ENCODE measurements at places on chromosomes 5 and 9. TPM values are rescaled to one million over a fixed set of nuclear protein-coding genes. Genes with fewer than 3 reads are reported as not detected.

Gene CCDC171
- total RNA-seq, result 2.8 TPM

Gene ALDH7A1
- 13.2 TPM for total RNA-seq

Gene OLFM1
- total RNA-seq, result not detected

Gene LCNL1
- not detected for total RNA-seq

Gene BTNL8
- 0.11 TPM for total RNA-seq

Gene NUTM2G
- not detected for total RNA-seq

DNA sequence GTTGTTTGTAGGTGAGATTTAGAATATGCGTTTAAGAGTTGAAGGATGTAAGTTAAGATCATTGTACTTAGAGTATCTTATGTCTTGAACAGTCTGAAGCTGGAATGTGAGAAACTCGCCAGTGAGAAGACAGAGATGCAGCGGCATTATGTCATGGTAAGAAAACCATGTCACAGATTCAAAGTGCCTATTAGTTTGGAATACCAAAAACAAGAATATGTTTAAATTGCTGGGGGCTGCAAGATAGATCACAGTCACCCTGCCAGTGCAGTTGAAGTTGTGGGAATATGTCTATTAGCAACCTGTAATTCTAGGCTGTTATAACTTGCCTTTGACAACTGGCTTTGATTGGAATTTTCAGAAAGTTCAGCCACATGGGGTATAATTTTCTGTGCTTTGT is 3.0 kb downstream of the TLE4 start:
- no peak for DNase-seq
- H3K4me1 ChIP-seq, result peaks cover 61% of the 10 kb centered on the region
- H3K4me3 ChIP-seq, result no peak overlapping the region
- no peak overlapping the region for H3K27ac ChIP-seq
- H3K27me3 ChIP-seq, result peaks cover 4% of the 10 kb centered on the region

- no peak for DNase-seq
- H3K36me3 ChIP-seq, result peaks cover 7% of the 10 kb centered on the region
- H3K27me3 ChIP-seq, result no peaks in the 10 kb centered on the region
- H3K4me3 ChIP-seq, result no peak overlapping the region
- H3K4me1 ChIP-seq, result peaks cover 2% of the 10 kb centered on the region
- no peak overlapping the region for H3K27ac ChIP-seq
Measured at GRCh38 chr5:116455061-116455460, 119.6 kb downstream of the SEMA6A start.

- no peak overlapping the region for H3K27ac ChIP-seq
- peak; percentile 22 for DNase-seq
- no peak overlapping the region for H3K4me3 ChIP-seq
- peaks cover 26% of the 10 kb centered on the region for H3K36me3 ChIP-seq
- H3K4me1 ChIP-seq, result peaks cover 12% of the 10 kb centered on the region
Measured at GRCh38 chr5:119255571-119256356, 100.1 kb upstream of the TNFAIP8 start.

- H3K36me3 ChIP-seq, result peaks cover 34% of the 10 kb centered on the region
- peak overlapping the region; percentile 63 for H3K27ac ChIP-seq
- no peak overlapping the region for H3K4me3 ChIP-seq
- no peak for DNase-seq
- peaks cover 43% of the 10 kb centered on the region for H3K4me1 ChIP-seq
Measured at GRCh38 chr9:127793093-127793708, 7.4 kb downstream of the CDK9 start.

GRCh38 chr5:82641331-82642003 is 363.3 kb upstream of the RPS23 start:
- H3K36me3 ChIP-seq, result no peaks in the 10 kb centered on the region
- H3K4me1 ChIP-seq, result no peaks in the 10 kb centered on the region
- no peaks in the 10 kb centered on the region for H3K27me3 ChIP-seq
- no peak overlapping the region for H3K27ac ChIP-seq
- H3K4me3 ChIP-seq, result no peak overlapping the region

GRCh38 chr9:83238871-83239640 is 176.1 kb upstream of the RASEF start:
- no peaks in the 10 kb centered on the region for H3K4me1 ChIP-seq
- H3K27me3 ChIP-seq, result no peaks in the 10 kb centered on the region
- no peak overlapping the region for H3K4me3 ChIP-seq
- no peaks in the 10 kb centered on the region for H3K36me3 ChIP-seq
- no peak for DNase-seq

DNA sequence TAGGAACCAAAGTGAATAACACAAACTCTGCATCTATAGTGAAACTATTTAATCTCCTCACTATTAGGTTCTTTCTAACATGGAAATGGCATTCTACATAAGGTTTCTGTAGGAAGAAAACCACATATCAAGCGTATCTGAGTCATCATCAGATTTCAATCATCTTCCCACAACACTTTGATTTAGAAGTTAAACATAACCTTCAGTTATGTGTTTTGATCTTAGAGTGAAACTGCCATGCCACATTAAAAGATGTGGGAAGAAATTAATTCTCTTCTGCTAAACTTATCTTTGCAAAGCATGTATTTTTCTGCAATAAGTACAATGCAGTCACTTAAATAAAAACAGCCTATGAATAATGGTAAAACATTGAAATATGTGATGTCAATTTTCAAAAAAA is 55.0 kb downstream of the MEF2C start:
- H3K27me3 ChIP-seq, result peaks cover 25% of the 10 kb centered on the region
- no peak overlapping the region for H3K4me3 ChIP-seq
- H3K4me1 ChIP-seq, result peaks cover 48% of the 10 kb centered on the region
- no peak for DNase-seq

DNA sequence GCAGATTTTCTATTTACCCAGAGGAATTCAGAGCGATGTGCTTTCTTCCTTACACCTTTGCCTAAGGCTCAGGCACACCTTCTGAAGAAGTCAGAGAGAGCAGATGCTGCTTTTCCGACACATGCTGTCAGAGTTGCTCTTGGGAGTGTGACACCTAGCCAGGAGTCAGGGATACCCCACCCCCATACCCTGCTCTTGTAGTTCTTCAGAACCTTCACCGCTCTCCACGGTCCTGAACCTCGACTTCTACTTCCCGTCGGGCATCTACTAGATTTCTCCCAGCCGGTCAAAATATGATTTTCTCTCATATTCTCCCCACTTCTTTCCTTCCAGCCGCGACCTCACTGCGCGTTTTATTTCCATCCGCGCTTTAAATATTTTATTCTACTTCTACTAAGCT is 1.7 kb downstream of the GRIN3A start:
- no peaks in the 10 kb centered on the region for H3K36me3 ChIP-seq
- no peak overlapping the region for H3K4me3 ChIP-seq
- DNase-seq, result peak; percentile 4
- H3K4me1 ChIP-seq, result peaks cover 4% of the 10 kb centered on the region
- no peak overlapping the region for H3K27ac ChIP-seq
- H3K27me3 ChIP-seq, result peaks cover 58% of the 10 kb centered on the region

GRCh38 chr5:92320446-92320845 is 937.3 kb upstream of the ARRDC3 start:
- no peaks in the 10 kb centered on the region for H3K27me3 ChIP-seq
- H3K4me3 ChIP-seq, result no peak overlapping the region
- H3K36me3 ChIP-seq, result no peaks in the 10 kb centered on the region
- no peaks in the 10 kb centered on the region for H3K4me1 ChIP-seq

DNA sequence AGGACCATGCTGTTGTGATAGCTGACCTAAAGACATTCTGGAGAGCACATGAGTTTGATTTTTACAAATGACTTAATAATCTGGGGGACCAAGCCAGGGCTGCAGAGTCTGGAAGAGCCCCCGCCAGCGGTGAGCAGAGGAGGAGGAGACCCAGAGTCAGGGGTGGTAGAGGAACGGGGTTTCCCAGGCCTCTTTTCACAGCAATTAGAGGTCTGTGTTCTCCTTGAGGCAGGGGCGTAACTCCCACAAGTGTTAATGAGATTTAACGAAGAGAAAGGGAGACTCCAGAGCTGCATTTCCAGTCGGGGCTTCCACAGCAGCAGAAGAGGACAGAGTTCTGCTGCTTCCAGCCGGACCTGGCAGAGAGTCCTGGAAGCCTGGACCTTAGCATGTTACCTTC is 137.9 kb upstream of the SLC24A2 start:
- no peak for DNase-seq
- H3K4me3 ChIP-seq, result no peak overlapping the region
- H3K27me3 ChIP-seq, result peaks cover 16% of the 10 kb centered on the region
- H3K36me3 ChIP-seq, result no peaks in the 10 kb centered on the region

DNA sequence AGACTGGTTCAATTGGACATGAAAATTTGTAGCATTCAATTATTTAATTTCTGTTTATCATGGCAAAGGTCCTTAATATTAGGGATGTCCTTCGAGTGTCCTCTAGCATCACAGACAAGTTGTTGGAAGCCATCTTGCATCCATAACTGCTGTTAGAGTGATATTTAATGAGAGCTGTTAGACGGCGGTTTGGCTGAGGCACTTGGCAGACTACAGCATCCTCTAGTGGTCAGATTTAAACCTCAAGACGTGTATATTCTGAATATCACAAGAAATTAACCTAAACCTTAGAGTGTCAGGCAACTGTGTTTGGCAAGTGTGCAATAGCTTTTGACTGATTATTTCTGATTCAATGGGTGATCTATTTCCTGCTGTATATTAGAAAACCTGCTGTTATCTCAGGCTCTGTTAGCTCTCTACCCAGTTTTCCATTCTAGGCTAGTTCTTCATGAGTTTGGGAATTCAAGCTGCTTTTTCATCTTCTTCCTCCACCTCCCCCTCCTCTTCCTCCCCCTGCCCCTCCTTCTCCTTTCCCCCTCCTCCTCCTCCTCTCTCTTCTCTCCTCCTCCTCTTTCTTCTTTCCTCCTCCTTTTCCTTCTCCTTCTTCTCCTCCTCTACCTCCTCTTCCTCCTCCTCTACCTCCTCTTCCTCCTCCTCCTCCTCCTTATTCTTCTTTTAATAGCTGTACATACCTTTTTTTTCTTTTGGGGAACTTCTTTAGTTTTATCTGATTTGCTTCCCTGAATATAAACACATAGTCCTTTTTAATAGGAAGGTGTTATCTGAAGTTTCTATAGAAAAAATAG is 8.6 kb downstream of the SPINK1 start:
- H3K4me1 ChIP-seq, result no peaks in the 10 kb centered on the region
- no peak overlapping the region for H3K4me3 ChIP-seq
- peaks cover 2% of the 10 kb centered on the region for H3K27me3 ChIP-seq
- no peaks in the 10 kb centered on the region for H3K36me3 ChIP-seq
- peak; percentile 56 for DNase-seq
- no peak overlapping the region for H3K27ac ChIP-seq

DNA sequence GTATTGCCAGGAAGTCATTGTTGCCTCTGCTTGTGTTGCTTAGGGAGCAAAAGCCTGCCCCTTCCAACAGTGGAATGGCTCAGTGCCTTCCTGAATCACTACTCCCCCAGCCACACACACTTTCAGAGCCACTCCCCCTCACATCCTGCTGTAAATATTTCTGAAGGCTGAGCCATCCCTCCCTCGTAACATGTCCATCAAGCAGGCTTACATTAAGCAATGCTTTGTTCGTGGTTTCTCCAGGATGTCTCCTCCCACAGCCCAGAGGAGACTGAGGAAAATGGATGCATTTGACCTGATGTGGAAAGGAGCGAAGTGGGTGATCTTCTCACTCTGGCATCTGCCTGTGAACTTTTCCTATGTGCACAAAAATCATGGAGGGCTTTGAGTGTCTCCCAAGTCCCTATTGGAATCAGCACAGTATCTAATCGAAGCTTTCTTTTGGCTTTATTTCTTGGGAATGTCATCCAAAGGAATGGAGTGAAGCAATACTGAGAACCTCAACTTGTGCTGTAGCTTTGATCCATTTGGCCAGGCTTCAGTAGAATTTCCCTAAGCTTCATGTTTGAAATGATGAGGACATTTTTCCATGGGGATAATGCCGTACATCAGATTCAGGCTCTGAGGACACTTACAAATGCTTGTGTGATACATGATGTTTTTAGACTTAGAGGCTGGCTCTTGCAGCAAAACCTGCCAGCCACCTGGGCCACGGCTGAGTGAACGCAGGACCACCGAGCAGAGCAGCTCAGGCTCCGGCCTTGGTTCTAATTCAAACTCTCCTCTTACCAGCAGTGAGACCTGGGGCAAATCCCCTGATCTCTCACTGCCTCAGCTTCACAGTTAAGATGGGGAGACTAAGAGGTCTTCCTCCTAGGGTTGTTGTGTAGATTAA is 389.1 kb downstream of the ENC1 start:
- peaks cover 18% of the 10 kb centered on the region for H3K27me3 ChIP-seq
- no peaks in the 10 kb centered on the region for H3K36me3 ChIP-seq
- no peaks in the 10 kb centered on the region for H3K4me1 ChIP-seq
- no peak overlapping the region for H3K27ac ChIP-seq
- H3K4me3 ChIP-seq, result no peak overlapping the region

- no peak for DNase-seq
- H3K27ac ChIP-seq, result no peak overlapping the region
- peaks cover 41% of the 10 kb centered on the region for H3K36me3 ChIP-seq
- H3K4me3 ChIP-seq, result no peak overlapping the region
Measured at GRCh38 chr5:116382032-116382873, 192.4 kb downstream of the SEMA6A start.

GRCh38 chr5:39214912-39215709 is 4.3 kb downstream of the FYB1 start:
- peak; percentile 62 for DNase-seq
- peaks cover 86% of the 10 kb centered on the region for H3K4me1 ChIP-seq
- H3K36me3 ChIP-seq, result peaks cover 3% of the 10 kb centered on the region
- H3K4me3 ChIP-seq, result peak overlapping the region; percentile 62
- H3K27ac ChIP-seq, result peak overlapping the region; percentile 98
- no peaks in the 10 kb centered on the region for H3K27me3 ChIP-seq

GRCh38 chr9:22975951-22976350 is 529.3 kb downstream of the DMRTA1 start:
- DNase-seq, result no peak
- no peak overlapping the region for H3K4me3 ChIP-seq
- H3K36me3 ChIP-seq, result no peaks in the 10 kb centered on the region
- no peak overlapping the region for H3K27ac ChIP-seq
- no peaks in the 10 kb centered on the region for H3K27me3 ChIP-seq
- no peaks in the 10 kb centered on the region for H3K4me1 ChIP-seq

GRCh38 chr5:107538805-107539445 is 131.8 kb downstream of the EFNA5 start:
- no peak overlapping the region for H3K27ac ChIP-seq
- H3K27me3 ChIP-seq, result peaks cover 8% of the 10 kb centered on the region
- H3K4me1 ChIP-seq, result peaks cover 10% of the 10 kb centered on the region
- no peak for DNase-seq
- no peaks in the 10 kb centered on the region for H3K36me3 ChIP-seq

- no peaks in the 10 kb centered on the region for H3K4me1 ChIP-seq
- no peak overlapping the region for H3K4me3 ChIP-seq
- no peak for DNase-seq
- H3K27me3 ChIP-seq, result peaks cover 7% of the 10 kb centered on the region
- H3K36me3 ChIP-seq, result no peaks in the 10 kb centered on the region
Measured at GRCh38 chr9:91825422-91825821, 124.6 kb downstream of the ROR2 start.

- H3K4me3 ChIP-seq, result no peak overlapping the region
- DNase-seq, result peak; percentile 10
- H3K4me1 ChIP-seq, result peaks cover 23% of the 10 kb centered on the region
- H3K27me3 ChIP-seq, result no peaks in the 10 kb centered on the region
Measured at GRCh38 chr5:176481711-176482110, 33.5 kb downstream of the FAF2 start.

- no peak for DNase-seq
- H3K4me3 ChIP-seq, result no peak overlapping the region
- H3K36me3 ChIP-seq, result peaks cover 45% of the 10 kb centered on the region
- no peaks in the 10 kb centered on the region for H3K27me3 ChIP-seq
Measured at GRCh38 chr9:97484134-97484533, 17.3 kb upstream of the TMOD1 start.
